Fibroblast of skin of left quadriceps (primary cell): ENCODE measurements at places on chromosomes 2 and 18.

- no peak for DNase-seq
Observed at GRCh38 chr2:168097431-168097830, 150.0 kb downstream of the STK39 start.

GRCh38 chr2:46471-47345, at the start of gene FAM110C:
Gene FAM110C (minus strand): TSS chr2:46505. CDS start chr2:46385, 120 bp downstream.
- no peak for DNase-seq

- DNase-seq: peak; percentile 78
Observed at GRCh38 chr2:10043256-10043905, at the start of gene KLF11. Gene KLF11 (plus strand): TSS chr2:10043550. CDS start chr2:10043717, 167 bp downstream.

DNA sequence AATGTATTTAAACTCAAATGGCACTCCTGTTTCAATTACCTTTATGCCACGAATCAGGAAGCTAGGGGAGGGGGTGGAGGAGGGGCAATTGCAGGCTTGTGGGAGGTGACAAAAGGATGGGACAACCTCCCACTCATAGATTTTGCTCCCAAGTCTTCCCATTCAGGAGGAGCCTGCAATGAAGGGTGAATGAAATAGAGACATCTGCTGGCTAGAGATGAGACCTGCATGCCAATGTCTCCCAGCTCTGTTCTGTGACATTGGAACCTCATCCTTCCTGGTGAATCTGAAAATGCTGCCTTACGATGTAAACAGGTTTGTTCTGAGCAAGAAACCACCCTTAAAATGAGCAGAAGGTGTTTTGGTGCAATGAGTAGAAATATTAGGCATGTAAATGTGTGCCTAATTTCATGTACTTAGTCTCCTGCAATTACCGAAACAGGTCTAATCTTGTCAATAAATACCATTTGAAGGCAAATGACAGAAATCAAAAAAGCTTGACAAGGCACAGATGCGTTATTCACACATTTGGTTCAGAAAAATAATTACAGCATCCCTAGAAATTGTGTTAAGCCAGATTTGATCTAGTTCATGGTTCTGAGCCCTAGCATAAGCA, 2.7 kb upstream of the PID1 start:
- DNase-seq: peak; percentile 65

DNA sequence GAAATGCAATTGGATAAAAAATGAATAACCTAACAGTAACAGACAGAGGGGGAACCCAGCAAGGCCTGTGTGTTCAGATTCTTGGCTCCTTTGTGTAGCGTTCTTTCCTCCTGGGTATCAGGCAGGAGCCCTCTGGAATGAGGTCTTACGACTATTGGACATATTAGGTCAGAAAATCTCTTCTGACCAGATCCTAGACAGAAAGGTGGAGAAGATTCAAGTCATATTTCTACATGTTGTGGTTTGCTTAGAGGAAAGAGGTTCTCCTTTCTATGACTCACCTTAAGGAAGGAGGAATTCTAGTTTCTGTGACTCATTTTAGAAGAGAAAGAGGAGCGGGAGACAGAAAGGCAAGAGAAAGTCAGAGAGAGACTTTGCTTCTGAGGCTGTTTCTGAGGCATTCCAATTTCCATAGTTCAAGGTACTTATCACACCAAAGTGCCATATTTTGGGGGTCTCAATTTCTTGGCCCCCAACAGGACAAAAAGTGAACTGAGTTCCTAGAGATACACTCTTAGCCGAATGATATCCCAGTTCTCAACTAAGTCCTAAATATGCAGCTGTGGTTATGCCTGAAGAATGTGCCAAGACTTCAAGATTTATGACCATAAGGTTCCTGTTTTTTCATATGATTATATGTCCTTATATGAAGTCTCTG, 618.6 kb downstream of the ZEB2 start:
- peak; percentile 84 for DNase-seq

DNA sequence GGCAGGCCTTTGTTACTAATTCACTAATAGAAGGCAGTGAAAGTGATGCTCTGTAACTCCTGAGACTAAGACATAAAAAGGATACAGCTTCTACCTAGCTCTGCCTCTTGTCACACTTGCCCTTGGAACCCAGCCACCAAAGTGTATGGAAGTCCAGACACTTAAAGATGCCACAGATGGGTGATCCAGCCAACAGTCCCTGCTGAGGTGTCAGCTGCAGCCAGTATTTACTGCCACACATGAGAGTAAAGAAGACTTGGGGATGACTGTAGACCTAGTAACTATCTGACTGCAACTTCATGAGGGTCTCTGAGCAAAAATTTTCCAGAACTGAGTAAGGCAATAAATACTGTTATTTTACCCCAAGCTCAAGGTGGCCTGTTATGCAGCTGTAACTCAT, 8.8 kb downstream of the IMMT start:
- no peak for DNase-seq

- DNase-seq: no peak
Observed at GRCh38 chr2:189566046-189566445, 14.5 kb downstream of the SLC40A1 start.

DNA sequence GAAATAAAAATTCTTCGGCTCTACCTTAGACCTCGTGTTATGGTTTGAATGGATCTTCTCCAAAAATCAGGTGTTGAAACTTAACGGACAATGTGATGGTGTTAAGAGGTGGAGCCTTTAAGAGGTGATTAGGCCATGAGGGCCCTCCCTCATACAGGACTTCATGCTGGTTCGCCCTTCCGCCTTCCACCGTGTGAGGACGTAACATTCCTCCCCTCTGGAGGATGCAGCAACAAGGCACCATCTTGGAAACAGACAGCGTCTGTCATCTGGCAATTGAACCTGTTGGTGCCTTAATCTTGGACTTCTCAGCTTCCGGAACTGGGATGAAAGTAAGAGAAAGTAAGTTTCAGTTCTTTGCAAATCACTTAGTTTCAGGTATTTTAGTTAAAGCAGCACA, 126.3 kb upstream of the SPRED2 start:
- no peak for DNase-seq

GRCh38 chr2:196266855-196267254, 95.5 kb upstream of the STK17B start:
- DNase-seq: no peak

- no peak for DNase-seq
Observed at GRCh38 chr2:35293261-35293660, 1062.3 kb upstream of the CRIM1 start.

GRCh38 chr2:231648579-231649174, 56.0 kb downstream of the TEX44 start:
- no peak for DNase-seq

GRCh38 chr2:150279686-150280085, 207.8 kb downstream of the RND3 start:
- DNase-seq: no peak

DNA sequence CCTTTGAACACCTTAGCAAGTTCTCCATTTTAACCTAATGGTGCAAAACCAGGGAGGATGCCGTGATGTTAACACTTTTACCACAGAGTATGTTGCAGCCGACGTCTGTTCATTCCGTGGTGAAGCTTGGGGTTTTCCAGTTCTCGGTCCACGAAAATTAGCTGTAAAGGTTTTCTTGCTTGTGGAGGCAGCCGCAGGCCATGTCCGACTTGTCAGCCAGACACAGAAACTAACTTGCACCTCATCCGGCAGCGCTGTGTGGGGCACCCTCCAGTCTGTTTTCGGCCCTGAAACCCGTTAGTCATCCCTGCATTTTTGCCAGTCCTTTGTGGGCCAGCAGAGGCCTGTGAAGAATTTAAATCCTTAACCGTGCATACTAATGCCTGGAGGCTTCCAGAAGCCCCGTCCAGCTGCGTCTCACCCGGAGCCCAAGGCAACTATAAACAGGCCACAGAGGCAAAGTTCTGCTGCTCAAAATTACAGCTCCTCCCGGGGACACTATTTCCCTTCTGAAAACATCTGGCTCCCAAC, 70.6 kb downstream of the SH3YL1 start:
- no peak for DNase-seq

DNA sequence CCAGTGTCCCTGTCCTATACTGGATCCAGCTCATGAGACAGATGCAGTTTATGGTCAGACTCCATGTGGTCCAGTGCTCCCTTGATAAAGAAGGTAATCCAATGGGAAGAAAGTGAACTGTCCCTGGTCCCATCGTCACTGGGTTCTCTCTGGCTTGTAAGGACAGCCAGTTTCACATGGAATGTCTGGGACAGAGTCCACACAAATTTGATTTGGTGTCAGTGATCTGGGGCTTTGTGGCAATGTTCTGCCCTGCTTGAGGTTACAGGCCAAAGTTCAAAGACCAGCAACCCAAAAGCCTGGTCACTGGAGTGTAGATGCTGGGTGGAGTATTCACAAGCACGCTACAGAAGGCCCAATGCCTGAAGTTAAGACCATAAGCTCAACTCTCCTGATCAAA, 22.2 kb upstream of the FHL2 start:
- DNase-seq: no peak

- no peak for DNase-seq
Observed at GRCh38 chr2:28423856-28424605, 31.4 kb downstream of the FOSL2 start.

GRCh38 chr2:200625282-200625681, 39.5 kb downstream of the AOX1 start:
- DNase-seq: no peak

GRCh38 chr18:29181151-29181901, 1004.4 kb upstream of the CDH2 start:
- DNase-seq: peak; percentile 96

- DNase-seq: no peak
Observed at GRCh38 chr2:71064754-71065621, 3.5 kb upstream of the NAGK start.

DNA sequence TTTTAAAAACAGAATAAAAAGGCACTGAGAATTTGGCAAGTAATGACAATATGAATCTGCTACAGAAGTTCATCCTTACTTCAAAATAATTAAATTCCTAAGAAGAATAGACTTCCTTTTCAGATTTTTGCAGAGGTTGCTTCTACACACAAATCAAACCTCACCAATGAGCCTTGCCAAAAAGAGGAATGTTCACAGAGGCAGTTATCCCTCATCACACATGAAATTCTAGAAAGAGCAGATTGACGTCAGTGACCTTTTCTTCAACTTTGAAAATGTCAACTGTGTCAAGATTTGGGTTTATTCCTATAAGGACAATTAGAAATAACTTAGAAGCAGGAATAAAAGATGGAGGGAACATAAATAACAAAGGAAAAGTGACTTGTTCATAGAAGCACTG, 64.6 kb downstream of the MBD2 start:
- DNase-seq: no peak

DNA sequence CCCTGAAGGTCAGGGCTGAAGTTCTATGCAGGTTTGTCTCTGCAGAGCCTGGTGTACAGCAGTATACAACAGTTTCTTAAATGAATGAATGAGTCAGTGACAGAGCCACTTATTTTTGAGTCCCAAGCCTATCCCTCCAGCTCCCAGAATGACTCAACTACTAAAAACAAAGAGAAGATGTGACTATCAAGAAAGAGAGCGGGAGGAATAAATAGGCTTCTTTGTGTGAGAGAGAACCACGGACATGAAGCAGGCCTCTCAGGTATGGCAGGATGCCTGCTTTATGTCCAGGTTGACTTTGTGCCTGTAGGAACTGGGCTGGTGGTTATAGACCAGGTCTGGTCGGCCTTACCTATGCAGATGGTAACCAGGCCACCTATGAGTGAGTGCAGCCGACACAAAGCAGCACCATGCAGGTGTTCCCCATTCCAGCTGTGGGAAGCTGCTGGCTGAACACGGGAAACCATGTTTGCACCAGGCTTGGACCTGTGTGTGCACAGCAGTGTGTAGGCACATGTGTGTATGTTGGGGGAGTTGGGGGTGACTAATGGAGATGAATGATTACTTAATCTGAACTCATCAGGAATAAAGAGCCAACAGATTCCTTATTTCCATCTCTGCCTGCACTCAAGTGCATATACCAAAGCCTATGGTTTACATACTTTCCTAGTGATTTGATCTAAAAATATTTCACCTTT, 171.0 kb downstream of the OSR1 start:
- no peak for DNase-seq

GRCh38 chr2:6186332-6187151, 494.4 kb downstream of the SOX11 start:
- DNase-seq: peak; percentile 42

- DNase-seq: no peak
Observed at GRCh38 chr18:6015364-6015763, 120.0 kb upstream of the TMEM200C start.

GRCh38 chr2:7709907-7710306, 792.7 kb downstream of the RNF144A start:
- no peak for DNase-seq

DNA sequence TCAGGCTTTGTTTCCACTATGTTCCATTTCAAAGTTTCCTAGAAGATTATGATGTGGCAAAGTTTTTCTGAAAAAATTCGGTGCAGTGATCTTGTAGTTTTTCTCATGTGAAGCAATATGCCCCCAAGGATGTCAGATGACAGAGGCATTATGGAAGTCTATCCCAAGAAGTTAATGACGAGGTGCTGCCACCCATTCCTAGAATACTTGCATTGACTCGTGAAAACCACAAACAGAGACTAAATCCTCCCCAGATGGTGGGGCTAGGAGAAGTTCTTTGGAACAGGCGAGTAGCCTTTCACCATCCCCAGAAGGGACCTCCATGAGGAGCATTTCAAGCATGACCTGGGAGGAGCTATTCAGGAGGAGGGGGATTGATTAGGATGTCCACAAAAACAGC, 40.2 kb upstream of the COPS8 start:
- DNase-seq: peak; percentile 76

GRCh38 chr2:241310917-241311566, 4.4 kb downstream of the HDLBP start:
- DNase-seq: no peak

- DNase-seq: peak; percentile 61
Observed at GRCh38 chr2:49973917-49974368, 819.6 kb upstream of the FSHR start.

- no peak for DNase-seq
Observed at GRCh38 chr18:36600548-36600947, 228.3 kb downstream of the TPGS2 start.

GRCh38 chr2:224027070-224027469, 12.0 kb downstream of the SERPINE2 start:
- DNase-seq: no peak

DNA sequence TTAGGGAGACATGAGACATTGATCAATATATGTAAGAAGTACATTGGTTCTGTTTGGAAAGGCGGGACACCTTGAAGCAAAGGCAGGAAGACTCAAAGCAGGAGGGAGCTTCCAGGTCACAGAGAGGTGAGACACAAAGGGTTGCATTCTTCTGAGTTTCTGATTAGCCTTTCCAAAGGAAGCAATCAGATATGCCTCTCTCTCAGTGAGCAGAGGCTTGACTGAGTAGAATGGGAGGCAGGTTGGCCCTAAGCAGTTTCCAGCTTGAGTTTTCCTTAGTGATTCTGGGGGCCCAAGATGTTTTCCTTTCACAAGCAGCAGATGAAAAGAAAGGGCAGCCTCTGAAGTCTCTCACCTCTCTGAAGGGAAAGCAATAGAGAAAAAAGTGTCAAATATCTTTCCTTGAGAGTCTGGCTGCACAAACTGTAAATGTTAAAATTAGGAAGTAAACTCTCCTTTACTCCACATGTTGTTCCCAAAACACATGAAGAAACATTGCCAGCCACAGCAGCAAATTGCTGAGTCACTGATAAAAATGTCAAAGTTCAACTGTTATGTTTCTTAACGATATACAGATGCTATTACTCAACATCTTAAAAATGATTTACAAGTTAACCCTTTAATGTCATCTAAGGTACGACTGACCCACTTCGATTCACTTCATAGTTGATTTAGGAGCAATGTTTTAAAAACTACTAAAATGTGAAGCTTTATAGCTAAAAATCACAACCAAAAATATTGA, 40.3 kb downstream of the CYB5A start:
- peak; percentile 64 for DNase-seq
